ENCODE measurements at places on chromosomes 5 and 9. TPM values are rescaled to one million over a fixed set of nuclear protein-coding genes. Genes with fewer than 3 reads are reported as not detected.

Gene ZCCHC7
- 22.3 TPM for total RNA-seq

GRCh38 chr9:18848657-18849056 is 184.4 kb downstream of the SAXO1 start:
- DNase-seq: no peak
- no peaks in the 10 kb centered on the region for H3K36me3 ChIP-seq
- no peaks in the 10 kb centered on the region for H3K27me3 ChIP-seq
- H3K4me3 ChIP-seq: no peak overlapping the region
- H3K4me1 ChIP-seq: no peaks in the 10 kb centered on the region

- H3K27me3 ChIP-seq: peaks cover 18% of the 10 kb centered on the region
- DNase-seq: peak; percentile 38
- H3K27ac ChIP-seq: no peak overlapping the region
- H3K36me3 ChIP-seq: no peaks in the 10 kb centered on the region
- H3K4me3 ChIP-seq: no peak overlapping the region
These were observed 79.5 kb upstream of the FAM169A start for GRCh38 chr5:74945561-74946165.

GRCh38 chr5:135465391-135466122 is 13.4 kb upstream of the TIFAB start:
- H3K27me3 ChIP-seq: peaks cover 46% of the 10 kb centered on the region
- H3K36me3 ChIP-seq: no peaks in the 10 kb centered on the region

Gene TLX3
- total RNA-seq: not detected

DNA sequence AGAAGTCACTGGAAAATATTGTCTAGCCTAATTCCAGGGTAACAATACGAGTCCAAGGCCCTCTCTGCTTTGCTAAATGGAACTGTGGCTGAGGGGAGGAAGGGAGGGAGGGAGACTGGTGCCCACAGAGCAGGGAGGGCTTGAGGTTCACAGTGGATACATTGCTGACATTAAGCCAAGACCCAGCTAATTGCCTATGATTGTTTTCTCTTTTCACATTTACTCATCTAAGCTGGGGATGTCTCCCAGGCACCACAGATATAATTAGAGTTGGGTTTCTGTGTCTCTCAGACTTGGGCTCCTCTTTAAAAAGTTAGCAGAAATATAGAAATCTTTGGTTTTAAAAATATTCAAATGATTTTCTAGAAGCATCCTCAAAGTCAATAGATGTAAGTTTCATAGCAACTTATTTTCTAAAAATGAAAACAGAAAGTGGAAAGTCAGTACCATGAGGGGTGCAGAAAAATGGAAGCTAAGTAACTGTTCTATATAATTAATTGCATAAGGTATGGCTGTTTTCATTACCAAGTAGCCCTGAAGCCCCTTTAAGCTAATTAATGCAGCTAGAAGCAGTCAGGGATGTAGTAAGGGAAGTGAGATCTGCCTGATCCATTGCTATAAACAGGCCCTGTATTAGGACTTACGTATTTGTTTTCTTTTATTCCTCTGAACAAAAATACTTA is 259.8 kb downstream of the NDUFS4 start:
- no peaks in the 10 kb centered on the region for H3K4me1 ChIP-seq
- no peak overlapping the region for H3K4me3 ChIP-seq
- H3K27me3 ChIP-seq: peaks cover 7% of the 10 kb centered on the region
- no peak overlapping the region for H3K27ac ChIP-seq
- no peaks in the 10 kb centered on the region for H3K36me3 ChIP-seq

Gene OBP2B
- total RNA-seq: not detected

DNA sequence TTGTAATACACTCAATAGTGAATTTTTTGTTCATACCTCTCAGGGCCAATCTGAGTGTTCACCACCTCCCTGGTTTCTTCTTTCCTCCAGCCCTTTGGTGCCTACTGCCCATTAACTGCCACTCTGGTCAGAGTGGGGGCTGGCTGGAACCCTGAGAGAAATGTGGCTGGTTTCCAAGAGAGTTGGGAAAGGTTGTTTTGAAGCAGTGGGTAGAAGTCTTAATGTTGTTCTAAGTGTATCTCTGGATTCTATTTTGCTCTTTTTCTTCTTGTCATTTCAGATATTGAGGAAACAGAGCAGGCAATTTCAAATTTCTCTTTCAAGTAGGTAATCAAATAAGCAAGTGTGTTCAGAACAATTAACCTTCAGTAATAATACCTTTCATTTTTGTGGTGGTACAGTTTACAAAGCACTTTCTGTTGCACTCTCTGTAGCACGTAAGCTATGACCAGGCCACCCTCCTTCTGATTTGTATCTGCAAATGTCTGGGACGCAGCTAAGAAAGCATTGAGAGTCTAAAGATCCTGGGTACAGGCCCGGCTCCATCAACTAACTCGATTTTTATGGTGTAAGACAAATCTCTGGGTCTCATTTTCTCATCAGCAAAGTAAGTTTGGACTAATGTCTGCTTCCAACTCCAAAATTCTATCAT is 8.4 kb downstream of the SLC1A3 start:
- H3K27ac ChIP-seq: no peak overlapping the region
- H3K36me3 ChIP-seq: no peaks in the 10 kb centered on the region
- no peak overlapping the region for H3K4me3 ChIP-seq
- H3K27me3 ChIP-seq: peaks cover 12% of the 10 kb centered on the region
- DNase-seq: no peak

DNA sequence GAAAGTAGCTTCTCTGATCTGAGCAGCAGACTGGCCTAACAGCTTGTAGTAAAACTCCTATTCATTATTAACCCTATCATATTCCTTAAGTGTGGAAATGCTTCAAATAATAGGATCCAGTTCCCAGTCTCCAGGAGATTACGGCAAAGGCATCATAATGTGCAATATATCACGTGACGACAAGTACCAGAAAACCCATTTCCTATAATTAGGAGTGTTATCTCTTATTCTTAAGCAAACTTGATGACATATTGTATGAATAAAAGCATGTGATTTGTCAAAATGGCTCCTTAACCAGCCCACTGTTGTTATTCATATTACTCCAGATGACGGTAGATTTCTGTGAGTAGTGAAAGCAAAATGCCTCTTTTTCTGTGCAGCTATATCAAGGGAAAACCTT is 2.9 kb downstream of the SV2C start:
- H3K4me3 ChIP-seq: no peak overlapping the region
- H3K36me3 ChIP-seq: no peaks in the 10 kb centered on the region
- DNase-seq: no peak
- H3K27me3 ChIP-seq: peaks cover 71% of the 10 kb centered on the region

DNA sequence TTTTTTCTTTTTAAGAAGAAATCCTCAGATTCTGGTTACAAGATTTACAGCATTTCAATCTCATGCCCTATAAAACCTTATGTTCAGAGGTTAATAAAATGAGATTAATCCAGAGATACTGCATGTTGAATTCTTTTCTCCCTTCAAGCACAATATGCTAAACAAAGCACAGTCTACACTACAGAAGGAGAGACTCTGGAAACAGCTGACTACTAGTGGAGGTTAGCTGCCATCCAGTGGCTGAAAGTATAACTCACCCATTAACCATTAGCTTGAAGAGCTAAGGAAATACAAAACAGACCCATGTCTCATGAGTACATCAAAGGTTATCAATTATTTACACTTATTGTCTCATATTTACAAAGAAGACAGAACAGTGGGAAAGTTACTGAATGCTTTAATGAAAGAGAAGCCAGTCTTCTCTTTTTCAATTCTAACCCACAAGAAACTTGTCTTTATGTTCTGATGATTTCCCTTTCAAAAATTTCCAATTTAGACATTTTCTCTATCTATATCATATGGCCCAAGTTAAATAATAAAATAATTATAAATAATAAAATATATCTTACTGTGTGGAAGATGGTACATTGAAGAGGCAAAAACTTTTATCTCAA is 12.7 kb upstream of the DNAH5 start:
- no peak for DNase-seq
- no peak overlapping the region for H3K27ac ChIP-seq
- H3K4me3 ChIP-seq: no peak overlapping the region
- H3K4me1 ChIP-seq: no peaks in the 10 kb centered on the region

DNA sequence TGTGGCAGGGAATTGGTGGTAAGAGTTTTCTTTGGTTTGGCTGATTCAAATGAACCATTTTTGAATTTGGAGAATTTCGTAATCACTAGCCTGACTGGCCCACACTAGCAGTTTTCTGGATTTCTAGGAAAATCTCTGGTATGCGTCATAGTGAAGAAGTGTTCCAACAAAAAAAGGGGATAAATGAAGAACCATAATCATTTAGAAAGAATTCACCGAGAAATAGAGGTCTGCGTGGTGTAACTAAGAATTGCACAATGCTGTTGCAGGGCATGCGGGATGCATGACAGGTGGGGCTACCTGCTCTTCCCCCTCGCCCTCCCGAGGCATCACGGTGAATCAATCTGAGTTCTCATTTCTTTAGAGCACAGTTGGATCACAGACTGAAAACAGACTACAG is 232.3 kb upstream of the PAPPA start:
- DNase-seq: no peak
- H3K27ac ChIP-seq: no peak overlapping the region
- H3K36me3 ChIP-seq: no peaks in the 10 kb centered on the region

DNA sequence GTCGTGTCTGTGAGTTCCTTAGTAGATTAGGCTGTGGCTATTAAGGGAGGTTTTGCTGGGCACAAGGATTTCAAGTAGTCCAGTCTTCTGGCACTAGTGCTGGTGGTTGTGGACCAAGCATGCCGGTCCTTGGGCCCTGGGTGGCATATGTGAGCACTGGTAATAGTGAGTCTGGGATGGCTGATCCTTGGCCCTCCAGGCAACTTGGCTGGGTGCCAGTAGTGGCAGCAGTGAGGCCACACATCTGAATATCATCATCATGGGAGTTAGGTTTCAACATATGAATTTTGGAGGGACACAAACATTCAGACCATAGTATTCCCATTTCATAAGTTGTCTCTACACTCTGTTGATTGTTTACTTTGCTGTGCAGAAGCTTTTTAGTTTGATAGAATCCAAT is 25.3 kb upstream of the APBA1 start:
- peaks cover 3% of the 10 kb centered on the region for H3K36me3 ChIP-seq
- no peak overlapping the region for H3K27ac ChIP-seq
- no peak for DNase-seq
- H3K27me3 ChIP-seq: peaks cover 15% of the 10 kb centered on the region

- H3K27me3 ChIP-seq: no peaks in the 10 kb centered on the region
- H3K27ac ChIP-seq: no peak overlapping the region
- H3K4me3 ChIP-seq: no peak overlapping the region
- DNase-seq: no peak
These were observed 1094.9 kb upstream of the C9orf72 start for GRCh38 chr9:28668158-28668557.

GRCh38 chr5:90528601-90529193 is 687 bp downstream of the LYSMD3 start:
- H3K36me3 ChIP-seq: peaks cover 18% of the 10 kb centered on the region
- peak overlapping the region; percentile 90 for H3K27ac ChIP-seq
- H3K4me3 ChIP-seq: peak overlapping the region; percentile 95
- H3K27me3 ChIP-seq: peaks cover 14% of the 10 kb centered on the region

DNA sequence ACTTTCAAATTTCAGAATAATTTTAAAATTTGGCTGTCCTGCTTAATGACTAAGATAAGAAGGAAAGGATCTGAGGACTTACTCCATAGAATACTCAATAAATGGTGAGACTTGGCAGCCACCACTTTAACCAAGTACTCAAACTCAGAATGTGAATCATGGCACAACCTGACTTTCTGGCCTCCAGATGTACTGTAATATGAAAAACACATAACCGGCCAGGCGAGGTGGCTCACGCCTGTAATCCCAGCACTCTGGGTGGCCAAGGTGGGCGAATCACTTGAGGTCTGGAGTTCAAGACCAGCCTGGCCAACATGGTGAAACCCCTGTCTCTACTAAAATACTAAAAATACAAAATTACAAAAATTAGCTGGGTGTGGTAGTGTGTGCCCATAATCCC is 10.0 kb upstream of the MARCHF6 start:
- H3K36me3 ChIP-seq: no peaks in the 10 kb centered on the region
- H3K4me1 ChIP-seq: no peaks in the 10 kb centered on the region
- no peaks in the 10 kb centered on the region for H3K27me3 ChIP-seq
- H3K4me3 ChIP-seq: no peak overlapping the region
- no peak overlapping the region for H3K27ac ChIP-seq

Gene TNFSF15
- total RNA-seq: 1.1 TPM

GRCh38 chr5:149776361-149777305 is 46.5 kb downstream of the PPARGC1B start:
- H3K27ac ChIP-seq: peak overlapping the region; percentile 31
- DNase-seq: no peak
- H3K4me3 ChIP-seq: no peak overlapping the region
- peaks cover 38% of the 10 kb centered on the region for H3K4me1 ChIP-seq
- H3K27me3 ChIP-seq: no peaks in the 10 kb centered on the region
- peaks cover 24% of the 10 kb centered on the region for H3K36me3 ChIP-seq

DNA sequence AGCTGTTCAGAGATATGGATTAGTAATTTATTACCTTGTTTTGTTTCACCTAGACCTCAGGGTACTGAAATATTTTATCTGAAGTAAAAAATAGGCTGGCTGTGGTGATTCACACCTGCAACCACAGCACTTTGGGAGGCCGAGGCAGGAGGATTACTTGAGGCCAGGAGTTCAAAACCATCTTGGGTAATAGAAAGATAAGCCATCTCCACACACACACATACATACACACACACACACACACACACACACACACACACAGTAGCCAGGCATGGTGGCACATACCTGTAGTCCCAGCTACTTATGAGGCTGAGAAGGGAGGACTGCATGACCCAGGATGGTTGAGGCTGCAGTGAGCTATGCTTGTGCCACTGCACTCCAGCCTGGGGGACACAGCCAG is 3.7 kb downstream of the ANXA2R start:
- H3K36me3 ChIP-seq: peaks cover 32% of the 10 kb centered on the region
- no peak for DNase-seq
- peak overlapping the region; percentile 95 for H3K27ac ChIP-seq

Data from activated CD8-positive, alpha-beta T cell treated with anti-CD3 and anti-CD28 coated beads, Interleukin-2, amount 10 ng/mL, durations not matched to agents 7 days and 5 days (primary cell).